ENCODE measurements at places on chromosomes 2 and 18.

GRCh38 chr2:154243685-154244084 is 372.0 kb downstream of the GALNT13 start:
- DNase-seq: no peak

GRCh38 chr2:127097471-127097765 is 9.5 kb downstream of the BIN1 start:
- DNase-seq: no peak

GRCh38 chr2:128585706-128586105 is 267.0 kb upstream of the HS6ST1 start:
- no peak for DNase-seq

DNA sequence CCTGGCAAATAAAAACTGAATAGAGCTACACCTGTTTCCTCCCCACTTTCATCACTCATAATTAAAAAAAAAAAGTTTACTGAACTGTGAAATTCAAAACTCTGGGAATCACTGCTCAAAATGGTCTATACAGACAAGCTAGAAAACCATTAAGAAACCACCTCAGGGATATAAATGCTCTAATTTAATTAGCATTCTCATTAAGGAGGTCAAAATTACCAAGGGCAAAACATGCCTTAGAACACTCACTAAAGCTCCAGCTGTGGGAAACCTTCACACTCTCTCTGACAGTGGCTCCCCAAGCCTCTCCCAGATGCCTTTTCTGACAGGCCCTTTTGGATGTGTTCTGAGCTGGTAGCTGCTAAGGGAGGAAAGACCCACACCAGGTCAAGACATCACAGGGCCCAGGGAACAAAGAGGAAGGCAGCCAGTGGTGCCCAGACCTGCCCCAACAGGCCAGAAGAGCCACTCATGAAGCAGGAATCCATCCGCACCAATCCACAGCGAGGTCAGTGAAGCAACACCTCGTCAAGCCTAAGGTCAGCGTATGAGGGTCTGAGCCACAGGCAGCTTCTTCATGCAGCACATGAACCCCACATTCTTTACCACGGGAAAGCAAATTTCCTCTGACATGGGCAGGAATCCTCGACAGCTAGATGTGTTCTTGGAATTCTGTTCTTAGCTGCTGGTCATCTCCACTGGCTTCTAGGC is 35.6 kb downstream of the XDH start:
- DNase-seq: no peak

- no peak for DNase-seq
Observed at GRCh38 chr18:24491927-24492834, 31.7 kb downstream of the HRH4 start.

DNA sequence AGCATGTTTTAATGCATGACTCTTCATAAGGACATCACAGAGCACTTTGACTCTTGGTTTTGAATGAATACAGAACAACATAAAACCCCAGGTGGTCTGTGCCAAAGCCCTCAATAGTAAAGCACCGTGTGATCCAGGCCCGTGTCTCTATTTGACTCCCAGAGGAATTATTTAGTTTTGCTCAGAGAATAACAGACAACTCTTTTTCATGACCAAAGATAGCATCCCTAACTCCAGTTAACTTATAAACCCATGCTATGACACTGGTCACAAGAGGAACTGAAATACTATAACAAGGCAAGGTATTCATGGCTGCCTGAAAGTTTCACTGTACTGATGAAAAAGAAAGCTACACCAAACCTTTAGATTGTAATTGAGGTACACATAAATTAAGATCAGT is 128.4 kb downstream of the IKZF2 start:
- no peak for DNase-seq

DNA sequence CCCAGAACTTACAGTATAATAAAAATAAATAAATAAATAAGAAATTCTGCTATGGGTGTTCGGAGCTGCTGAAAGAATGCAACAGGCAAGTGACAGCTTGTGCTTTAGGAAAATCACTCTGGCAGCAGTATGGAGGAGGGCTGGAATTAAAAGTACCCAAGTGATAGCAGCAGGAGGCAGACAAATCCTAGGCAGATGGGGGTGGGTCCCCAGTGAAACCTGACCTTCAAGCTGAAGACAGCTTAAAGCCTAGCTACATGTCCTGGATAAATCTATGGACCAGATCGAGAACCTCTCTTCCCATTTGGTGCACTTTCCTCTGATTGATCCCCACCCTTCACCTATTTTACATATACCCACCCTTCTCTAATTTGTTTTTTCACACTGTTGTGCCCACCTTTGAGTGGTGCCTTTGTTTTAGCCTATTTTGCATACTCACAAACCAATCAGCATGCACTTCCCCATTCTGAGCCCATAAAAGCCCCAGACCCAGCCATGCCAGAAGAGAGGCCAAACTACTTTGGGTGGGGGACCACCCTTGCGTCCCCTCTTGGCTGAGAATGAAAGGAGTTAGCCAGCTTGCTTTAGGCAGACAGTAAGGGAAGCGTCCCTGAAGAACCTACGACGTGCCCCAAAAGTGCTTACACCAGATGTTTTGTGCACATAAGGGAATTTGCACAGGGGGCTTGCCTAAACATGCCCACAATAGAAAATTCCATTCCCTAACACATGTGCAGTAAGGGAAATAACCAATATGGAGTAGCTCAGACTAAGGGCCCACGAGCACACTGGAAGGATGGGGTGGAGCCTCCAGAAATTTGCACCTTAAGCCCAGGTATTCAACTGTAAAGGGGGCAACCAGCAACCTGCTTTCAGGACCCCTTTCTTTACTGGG is 3.0 kb downstream of the METTL8 start:
- DNase-seq: no peak

- DNase-seq: peak; percentile 89
Observed at GRCh38 chr18:13394801-13395200, 176.2 kb downstream of the LDLRAD4 start.

GRCh38 chr18:79396431-79397246 is 909 bp downstream of the NFATC1 start:
- DNase-seq: peak; percentile 78
